ENCODE measurements at places on chromosomes 13 and 19.

DNA sequence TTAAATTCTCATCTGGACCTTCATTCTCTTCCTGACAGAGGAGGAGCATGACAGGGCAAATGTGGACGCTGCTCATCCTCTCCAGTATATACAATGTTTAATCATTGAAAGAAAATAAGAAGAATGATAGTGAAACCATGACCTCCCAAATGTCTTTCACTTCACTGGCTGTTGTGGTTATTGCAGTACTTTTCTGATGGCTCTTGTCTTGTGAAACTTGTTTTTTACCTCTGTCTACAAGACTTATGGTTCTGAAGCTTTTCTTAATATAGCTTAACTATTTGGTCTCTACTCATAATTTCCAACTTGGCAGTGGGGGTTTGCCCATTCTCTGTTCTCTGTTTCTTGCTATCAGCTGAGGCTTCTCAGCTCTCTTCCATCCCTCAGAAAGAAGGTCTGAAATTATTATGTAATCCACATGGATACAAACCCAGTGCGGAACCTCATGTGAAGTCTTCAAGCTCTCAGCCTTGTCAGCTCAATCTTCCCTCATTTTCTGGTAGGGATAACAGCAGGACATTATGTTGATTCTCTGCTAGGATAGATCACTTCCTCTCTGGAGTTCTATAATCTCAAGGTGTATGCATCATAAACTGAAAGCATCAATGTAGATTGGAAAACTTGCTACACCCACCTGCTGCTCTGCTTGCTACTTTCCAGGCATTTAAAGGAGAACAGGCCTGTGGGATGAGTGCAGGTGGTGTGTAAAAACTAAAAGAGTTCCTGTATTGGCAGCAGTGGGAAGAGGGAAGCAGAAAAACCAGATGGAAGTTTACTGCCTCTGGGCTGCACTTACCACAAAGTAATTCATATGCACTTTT is 250.3 kb upstream of the HTR2A start:
- DNase-seq, result no peak

GRCh38 chr19:51375504-51376221 is 3.2 kb upstream of the NKG7 start:
- DNase-seq, result no peak

- no peak for DNase-seq
These were observed 168.4 kb upstream of the CSNK1A1L start for GRCh38 chr13:37273836-37274235.

DNA sequence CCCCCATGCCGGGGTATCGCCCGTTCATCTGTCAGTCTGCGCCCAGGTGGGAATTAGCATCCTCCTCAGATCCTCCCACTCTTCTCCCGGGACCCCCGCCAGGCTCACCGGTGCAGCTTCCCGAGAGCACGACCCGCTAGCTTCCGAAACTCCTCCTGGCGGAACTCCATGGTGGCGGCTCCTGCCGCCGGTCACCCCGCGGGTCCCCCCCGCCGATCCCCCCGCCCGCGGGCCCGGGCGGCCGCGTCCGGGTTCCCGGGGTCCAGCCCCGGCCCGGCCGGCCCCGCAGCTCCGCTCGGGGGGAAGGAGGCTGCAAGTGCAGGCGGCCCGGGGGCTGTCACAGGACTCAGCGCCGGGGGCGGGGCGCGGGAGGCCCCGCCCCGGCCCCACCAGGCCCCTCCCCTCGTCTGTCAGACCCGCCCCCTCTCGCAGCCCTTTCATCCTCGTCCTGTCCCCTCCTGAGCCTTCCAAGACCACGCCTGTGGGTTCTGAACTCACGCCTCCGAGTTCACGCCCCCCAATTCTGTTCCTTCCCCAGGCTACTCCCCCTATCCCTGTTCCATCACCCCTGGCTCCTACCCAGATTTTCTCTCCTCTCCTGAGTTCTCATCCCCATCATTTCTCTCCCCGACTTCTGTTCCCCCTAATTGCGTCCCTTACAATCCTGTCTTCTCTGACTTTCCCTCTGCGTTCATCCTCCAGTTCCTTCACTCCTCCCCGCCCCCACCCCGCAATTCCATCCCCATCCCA is at the start of gene SLC17A7:
Gene SLC17A7, minus strand, starts transcription at position 318 of the 750 bp plus-strand sequence. Its CDS starts 148 bp downstream, at position 170.
- DNase-seq, result peak; percentile 33

DNA sequence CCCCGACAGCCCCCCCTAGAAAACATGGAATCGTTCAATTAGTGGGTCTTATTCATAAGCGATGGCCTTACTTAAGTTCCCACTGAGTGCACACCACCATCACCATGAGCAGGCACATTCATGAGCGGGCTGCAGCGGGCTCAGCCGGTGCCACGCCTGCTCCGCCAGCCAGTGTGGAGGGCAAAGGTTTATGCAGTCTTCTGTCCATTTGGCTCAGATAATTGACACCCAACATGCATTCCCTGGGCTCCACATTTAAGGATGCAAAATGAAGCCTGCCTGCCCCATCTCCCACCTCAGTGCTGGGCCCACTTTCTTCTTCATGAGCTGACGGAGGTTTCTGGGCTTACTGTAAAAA is 12.1 kb downstream of the C19orf12 start:
- no peak for DNase-seq

GRCh38 chr13:46831588-46832194 is 34.7 kb upstream of the ESD start:
- DNase-seq, result peak; percentile 70

DNA sequence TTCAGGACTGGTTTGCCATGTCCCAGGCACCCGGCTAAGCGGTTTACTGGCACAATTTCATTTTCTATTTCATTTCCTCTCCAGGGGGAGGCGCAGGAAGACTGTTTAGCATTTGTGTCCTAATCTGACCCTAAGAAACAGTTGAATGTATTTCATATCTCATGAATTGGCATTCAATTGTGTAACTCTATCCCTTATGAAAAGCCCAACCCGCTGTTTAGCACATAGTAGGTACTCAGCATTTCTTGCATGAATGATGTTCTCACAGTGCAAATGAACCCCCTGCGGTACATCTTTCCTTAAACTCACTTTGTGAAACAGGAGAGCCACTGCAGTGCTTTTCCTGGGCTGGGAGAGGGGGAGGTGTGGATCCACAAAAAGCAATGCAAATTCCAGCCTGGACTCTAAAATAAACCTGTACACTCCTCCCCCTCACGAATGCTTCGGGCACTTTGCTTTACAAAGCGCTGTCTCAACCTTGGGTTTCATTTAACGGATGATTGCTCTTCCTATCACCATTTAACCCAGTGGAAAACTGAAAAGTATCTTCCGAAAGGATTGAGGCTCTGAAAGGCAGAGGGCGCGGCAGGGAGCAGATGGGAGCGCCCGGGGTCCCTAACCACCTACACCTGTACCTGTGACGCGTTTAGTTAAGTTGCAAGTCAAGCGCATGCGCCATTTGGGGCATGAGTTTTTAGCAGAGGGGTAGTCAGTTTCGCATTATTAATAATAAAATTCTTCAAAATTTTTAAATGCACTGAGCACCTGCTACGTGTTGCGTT is 1.2 kb upstream of the EEF2 start:
- DNase-seq, result peak; percentile 84

DNA sequence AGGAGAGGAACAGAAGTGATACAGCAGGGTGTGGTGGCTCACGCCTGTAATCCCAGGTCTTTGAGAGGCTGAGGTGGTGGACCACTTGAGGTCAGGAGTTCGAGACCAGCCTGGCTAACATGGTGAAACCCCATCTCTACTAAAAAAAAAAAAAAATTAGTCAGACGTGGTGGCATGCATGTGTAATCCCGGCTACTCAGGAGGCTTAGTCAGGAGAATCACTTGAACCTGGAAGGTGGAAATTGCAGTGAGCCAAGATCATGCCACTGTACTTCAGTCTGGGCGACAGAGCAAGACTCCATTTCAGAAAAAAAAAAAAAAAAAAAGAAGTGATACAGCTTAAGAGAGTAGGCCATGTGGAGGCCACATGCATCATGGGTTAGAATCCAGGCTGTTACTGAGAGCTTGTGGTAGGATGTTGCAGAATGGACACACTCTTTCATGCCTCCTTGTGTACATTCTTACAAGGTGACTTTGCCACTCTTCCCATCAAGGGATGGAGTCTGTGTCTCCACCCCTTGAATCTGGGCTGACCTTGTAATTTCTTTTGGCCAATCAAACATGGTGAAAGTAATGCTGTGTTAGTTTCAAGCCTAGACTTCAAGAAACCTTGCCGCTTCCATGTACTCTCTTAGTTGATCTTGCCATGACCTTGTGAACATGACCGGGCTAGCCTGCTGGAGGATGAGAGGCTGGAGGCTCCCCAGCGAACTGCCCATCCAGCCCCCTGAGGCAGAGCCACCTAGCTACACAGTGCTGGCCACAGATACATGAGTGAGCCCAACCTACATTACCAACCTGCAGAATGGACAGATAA is 12.3 kb downstream of the FAM187B start:
- no peak for DNase-seq

GRCh38 chr19:5091684-5092480 is 123.0 kb downstream of the KDM4B start:
- no peak for DNase-seq

DNA sequence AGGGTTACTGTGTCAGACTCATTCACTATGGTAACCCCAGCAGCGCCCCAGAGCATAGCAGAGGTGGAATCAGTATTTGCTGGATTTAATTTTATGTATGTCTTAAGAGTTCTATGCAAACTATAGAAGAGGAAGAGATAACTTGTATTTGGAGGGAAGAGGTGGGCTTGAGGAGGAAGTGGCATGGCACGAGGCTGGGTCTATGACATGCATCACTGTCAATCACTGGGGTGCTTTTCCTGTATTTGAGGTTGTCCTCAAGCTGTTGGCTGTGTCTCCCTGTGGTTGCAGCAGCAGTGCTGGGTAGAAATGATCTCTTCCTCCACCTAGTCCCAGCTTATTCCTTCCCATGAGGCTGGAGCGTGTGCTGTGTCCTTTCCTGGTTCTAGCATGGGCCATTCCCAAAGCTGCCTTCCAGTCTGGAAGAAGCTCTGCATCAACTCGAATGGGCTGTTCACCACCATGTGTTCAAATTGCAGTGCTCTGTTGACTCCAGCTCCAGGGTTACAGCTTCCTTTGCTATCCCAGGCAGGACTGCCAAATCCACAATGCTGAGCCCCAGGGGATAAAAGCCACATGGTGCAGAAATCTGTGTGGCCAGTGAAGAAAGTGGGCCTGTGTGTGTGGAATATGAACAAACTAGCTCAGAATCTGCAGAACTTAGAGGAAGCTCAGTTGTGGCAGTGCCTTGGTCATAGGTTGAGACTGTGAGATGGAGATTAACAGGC is 73.1 kb upstream of the MTIF3 start:
- DNase-seq, result peak; percentile 54

- peak; percentile 96 for DNase-seq
These were observed 5.0 kb downstream of the PPP1R37 start for GRCh38 chr19:45097776-45098520.

- DNase-seq, result no peak
These were observed 10.6 kb upstream of the ZNF358 start for GRCh38 chr19:7505288-7505681.

GRCh38 chr13:32044446-32044845 is 12.9 kb downstream of the FRY start:
- no peak for DNase-seq

DNA sequence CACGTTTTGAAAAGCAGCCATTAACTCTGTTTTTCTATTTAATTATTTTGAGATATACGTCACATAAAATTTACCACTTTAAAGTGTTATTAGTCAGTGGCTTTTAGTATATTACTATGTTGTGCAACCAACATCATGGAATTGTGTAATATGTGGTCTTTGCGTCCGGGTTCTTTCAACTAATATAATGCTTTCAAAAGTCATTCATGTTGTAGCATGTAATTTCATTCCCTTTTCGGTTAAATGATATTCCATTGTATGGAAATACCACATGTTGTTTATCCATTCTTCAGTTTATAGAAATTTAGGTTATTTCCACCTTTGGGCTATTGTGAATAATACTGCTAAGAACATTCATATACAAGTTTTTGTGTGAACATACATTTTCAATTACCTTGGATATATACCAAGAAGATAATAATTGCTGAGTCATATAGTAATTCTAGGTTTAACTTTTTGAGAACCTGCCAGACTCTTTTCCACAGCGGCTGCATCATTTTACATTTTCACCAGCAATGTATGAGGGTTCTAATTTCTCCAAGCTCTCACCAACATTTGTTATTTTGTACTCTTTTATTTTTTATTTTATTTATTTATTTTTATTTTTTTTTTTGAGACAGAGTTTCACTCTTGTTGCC is 28.1 kb upstream of the CLDN10 start:
- DNase-seq, result peak; percentile 61

DNA sequence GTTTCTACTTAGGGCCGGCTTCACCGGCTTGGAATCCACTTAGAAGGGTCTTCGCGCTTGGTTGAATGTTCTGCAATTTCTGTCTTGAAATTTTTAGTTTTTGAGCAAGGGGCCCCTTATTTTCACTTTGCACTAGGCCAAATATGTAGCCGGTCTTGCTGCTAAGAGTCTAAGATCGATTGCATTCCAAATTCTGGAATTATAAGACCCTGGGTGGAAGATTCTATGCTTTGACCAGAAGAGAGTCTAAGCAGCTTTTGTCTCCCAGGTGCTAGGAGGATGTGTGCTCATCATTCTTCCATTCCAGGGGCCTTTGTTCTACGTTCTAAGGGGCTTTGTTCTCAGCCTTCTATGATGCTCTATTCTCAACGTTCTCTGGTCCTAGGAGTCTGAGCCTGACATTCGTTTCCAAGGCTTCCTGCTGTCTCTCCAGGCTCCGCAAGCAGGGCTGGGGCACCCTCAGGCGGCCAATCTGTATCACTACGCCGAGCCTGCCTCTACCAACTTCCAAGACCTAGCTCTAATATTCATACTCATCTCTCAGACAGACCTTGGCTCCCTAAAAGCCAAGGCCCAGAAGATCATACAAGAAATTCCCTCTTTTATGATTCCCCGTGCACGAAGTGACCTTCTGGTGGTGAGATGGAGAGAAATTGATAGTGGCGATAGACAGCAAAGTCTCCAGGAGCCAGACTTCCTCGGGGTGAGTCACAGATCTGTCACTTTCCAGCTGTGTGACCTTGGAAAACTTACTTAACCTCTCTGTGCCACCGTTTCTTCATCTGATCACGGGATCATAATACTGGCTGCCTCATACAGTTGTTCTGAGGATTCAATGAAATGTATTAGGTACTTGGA is 982 bp upstream of the DACT3 start:
- DNase-seq, result peak; percentile 94

DNA sequence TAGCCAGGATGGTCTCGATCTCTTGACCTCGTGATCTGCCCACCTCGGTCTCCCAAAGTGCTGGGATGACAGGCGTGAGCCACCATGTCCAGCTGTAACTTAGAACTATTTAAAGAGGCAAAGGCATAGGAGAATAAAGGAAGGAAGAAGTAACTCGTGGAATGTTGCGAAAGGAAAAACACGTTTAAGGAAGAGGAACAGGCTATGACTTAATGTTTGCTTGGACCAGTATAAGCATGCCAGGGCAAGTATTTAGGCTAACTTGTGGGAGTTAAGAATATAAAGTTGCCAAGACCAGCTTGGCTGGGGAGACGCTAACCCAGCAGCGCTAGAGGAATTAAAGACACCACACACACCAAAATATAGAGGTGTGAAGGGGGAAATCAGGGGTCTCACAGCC is 33.5 kb downstream of the ZNF844 start:
- peak; percentile 44 for DNase-seq

DNA sequence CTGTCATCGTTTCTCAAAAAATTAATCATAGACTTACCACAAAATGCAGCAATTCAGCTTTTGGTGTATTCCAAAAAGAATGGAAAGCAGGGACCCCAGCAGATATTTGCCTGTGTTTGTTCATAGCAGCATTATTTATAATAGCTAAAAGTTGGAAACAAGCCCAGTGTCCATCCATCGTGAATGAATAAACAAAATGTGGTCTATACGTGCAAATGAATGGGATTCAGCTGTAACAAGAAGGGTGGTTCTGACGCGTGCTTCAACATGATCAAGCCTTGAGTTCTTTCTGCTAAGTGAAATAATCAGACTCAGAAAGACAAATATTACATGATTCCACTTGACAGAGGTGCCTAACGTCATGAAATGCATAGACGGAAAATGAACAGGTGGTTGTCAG is 36.4 kb downstream of the PSG11 start:
- DNase-seq, result no peak

Data from suppressor macrophage (primary cell).